ENCODE measurements at places on chromosomes 11 and 22.

GRCh38 chr11:117226388-117227385, 5.2 kb downstream of the PCSK7 start:
- DNase-seq, result no peak

GRCh38 chr11:68828957-68829356, 12.8 kb downstream of the CPT1A start:
- no peak for DNase-seq

DNA sequence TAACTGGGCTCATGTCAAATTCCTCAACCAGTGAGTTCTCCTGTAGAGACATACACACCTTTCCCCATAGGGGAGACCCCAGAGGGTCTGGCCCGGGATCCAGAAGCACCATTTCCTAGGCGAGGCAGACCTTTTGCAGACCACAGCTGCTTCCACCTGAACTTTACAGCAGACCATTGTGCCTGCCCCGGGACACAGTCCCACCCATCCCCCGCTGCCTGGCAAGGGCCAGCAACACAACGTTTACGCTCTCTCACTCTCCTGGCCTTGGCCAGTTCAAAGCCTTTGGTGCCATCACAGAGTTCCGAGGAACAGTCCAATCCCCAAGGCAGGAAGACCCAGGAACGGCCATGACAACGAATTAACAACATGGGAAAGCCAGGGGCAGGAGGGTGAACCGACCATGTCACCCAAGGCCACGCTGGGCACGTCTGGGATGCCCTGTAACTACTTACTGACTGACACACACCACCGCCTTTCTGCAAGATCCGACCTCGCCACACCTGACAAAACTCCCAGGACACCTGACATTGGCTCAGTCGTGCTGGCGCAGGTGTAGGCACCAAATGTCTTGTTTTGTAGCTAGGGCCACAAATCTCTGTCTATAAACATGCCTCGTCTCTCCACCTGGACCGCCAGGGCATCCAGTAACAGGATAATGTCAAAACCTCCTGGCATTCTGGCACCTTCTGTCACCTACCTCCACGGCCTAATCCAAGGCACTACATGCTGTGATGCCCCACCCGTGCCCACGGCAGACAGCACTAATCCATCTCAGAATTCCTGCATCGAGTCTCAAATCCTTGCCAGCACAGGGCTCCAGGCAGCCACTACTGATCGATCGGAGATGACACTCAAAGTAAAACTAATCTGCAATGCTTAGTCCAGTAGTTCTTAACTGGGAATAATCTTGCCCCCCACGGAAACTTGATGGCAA, 51.3 kb downstream of the MYH9 start:
- no peak for DNase-seq

DNA sequence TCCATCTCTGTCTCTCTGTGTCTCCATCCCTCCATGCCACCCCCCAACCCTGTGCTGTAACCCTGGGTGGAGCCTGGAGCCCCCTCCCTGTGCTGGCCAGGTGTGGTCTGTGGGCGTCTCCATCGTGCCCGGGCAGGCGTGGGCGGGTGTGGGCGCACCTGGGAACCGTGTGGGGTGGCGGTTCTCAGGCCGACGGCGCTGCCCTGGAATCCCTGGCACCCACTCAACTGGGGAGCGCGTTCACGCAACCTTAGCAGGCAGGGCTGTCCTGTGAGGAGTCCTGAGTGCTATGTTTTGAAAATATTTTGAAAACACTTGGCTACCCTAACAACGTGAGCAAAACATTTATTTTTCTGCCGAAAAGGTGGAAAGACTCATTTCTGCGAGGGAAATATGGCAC, 4.7 kb downstream of the TNNT3 start:
- DNase-seq, result no peak

DNA sequence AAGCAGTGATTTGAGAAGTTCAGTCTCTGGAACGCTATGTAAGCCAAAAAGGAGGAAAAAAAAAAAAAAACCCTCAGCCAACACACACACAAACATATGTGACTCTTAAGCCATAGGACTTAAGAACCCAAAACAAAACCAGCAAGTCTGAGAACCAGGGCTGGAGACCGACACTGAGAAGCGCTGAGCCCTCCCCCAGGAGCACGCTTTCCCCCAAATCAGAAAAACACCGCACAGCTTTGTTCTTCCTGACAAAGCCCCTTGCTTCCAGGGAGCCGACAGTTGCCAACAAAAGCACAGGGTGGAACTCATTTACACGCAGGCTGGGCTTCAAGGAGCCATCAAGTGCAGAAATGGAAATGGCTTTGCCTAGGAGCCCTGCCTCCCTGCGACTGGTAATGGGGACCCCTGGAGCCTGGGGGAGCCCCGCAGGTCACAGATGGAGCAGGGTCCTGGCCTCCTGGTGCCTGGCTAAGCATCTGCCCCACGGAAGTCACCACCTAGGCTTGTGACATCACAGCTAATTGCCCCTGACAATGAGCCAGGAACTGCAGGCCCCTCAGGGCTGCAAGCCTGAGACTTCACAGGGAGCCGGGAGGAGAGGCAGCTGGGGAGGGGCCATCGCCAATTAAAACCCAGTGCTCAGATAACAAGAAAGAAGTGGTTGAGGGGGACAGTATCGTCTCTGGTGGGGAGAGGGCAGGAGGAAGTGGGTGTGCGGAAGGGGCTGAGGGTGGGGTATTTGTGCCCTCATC, 66.9 kb downstream of the NFAM1 start:
- no peak for DNase-seq

- DNase-seq, result no peak
These were observed 93.5 kb downstream of the MYEOV start for GRCh38 chr11:69387409-69387885.
